Effector memory CD4-positive, alpha-beta T cell (primary cell): ENCODE measurements at places on chromosomes 1 and 21.

GRCh38 chr1:107244709-107245500, 104.1 kb downstream of the NTNG1 start:
- H3K4me3 ChIP-seq: no peak overlapping the region
- H3K36me3 ChIP-seq: no peaks in the 10 kb centered on the region
- no peak for DNase-seq
- H3K27ac ChIP-seq: no peak overlapping the region
- no peaks in the 10 kb centered on the region for H3K4me1 ChIP-seq

DNA sequence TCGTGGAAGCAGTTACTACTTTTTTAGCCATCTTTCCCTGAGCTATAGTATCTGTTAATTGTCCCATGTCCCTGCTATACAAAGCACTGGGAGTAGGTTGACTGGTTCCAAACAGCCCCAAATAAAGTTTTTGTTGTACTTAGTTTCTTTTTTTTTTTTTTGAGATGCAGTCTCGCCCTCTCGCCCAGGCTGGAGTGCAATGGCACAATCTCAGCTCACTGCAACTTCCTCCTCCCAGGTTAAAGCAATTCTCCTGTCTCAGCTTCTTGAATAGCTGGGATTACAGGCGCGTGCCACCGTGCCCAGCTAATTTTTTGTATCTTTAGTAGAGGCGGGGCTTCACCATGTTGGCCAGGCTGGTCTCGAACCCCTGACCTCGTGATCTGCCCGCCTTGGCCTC, 3.3 kb downstream of the NCSTN start:
- no peaks in the 10 kb centered on the region for H3K27me3 ChIP-seq
- H3K36me3 ChIP-seq: peaks cover 40% of the 10 kb centered on the region
- DNase-seq: no peak
- H3K4me3 ChIP-seq: no peak overlapping the region

- no peaks in the 10 kb centered on the region for H3K27me3 ChIP-seq
- H3K4me3 ChIP-seq: no peak overlapping the region
- no peak for DNase-seq
- H3K27ac ChIP-seq: no peak overlapping the region
Measured at GRCh38 chr1:232211149-232211548, 418.8 kb downstream of the SIPA1L2 start.

- H3K4me1 ChIP-seq: peaks cover 4% of the 10 kb centered on the region
- H3K27ac ChIP-seq: no peak overlapping the region
Measured at GRCh38 chr1:47725000-47725473, 272.1 kb downstream of the TRABD2B start.

- no peak overlapping the region for H3K27ac ChIP-seq
- DNase-seq: no peak
- no peak overlapping the region for H3K4me3 ChIP-seq
- H3K4me1 ChIP-seq: no peaks in the 10 kb centered on the region
Measured at GRCh38 chr1:228989992-228990827, 254.9 kb downstream of the RHOU start.

DNA sequence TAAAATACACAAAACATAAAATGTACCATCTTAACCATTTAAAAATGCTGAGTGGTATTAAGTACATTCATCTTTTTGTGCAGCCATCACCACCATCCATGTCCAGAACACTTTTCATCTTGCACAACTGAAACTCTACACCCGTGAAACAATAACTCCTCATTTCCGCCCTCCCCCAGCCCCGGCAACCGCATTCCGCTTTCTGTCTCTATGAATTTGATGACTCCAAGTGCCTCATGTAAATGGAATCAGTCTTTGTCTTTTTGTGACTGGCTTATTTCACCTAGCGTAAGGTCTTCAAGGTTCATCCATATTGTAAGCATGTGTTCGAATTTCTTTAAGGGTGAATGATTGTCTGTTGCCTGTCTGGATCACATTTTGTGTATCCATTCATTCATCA, 37.2 kb downstream of the SCCPDH start:
- H3K27ac ChIP-seq: no peak overlapping the region
- no peak for DNase-seq
- H3K36me3 ChIP-seq: no peaks in the 10 kb centered on the region
- H3K27me3 ChIP-seq: no peaks in the 10 kb centered on the region
